Astrocyte of the spinal cord (primary cell): ENCODE measurements at places on chromosomes 3 and 15.
A peak's percentile ranks its signal among the peaks of the same experiment; 100 is the strongest.

DNA sequence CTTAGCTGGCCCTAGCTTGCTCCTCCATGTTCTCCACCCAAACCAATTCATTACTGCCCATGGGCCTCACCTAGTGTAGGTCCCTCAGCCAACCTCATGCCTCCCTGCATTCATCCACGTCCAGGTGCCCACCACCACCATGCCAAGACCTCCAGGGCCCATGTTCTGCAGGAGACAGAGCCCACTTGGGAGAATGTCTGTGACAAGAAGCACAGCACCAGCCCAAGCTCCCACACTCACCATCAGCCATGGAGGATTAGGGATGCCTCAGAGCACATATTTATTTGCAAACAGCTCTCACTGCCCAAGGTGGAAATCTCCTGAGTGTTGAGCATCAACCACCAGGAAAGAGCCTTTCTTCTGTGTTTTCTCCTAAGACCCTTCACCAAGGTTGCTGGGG, 43.4 kb upstream of the ACAN start:
- no peak for DNase-seq

DNA sequence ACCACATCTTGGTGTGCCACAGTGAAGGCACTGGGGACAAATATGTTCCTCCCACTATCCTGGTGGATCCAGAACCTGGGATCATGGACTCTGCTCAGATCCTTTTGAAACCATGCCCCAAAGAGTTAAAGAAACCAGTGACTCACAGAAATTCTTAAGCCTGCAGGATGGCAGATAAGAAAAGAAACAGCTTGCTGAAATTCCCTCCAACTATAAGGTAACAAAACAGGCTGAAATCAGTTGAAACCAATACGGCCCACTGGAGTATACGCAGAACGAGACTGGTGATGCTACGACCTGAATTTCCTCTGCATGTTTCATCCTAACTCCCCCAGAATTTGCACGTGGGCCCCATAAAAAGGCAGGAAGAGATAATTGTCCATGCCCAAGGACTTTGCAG, 209.6 kb downstream of the TJP1 start:
- peak; percentile 71 for DNase-seq

GRCh38 chr3:16467393-16467792, 46.1 kb downstream of the RFTN1 start:
- no peak for DNase-seq

DNA sequence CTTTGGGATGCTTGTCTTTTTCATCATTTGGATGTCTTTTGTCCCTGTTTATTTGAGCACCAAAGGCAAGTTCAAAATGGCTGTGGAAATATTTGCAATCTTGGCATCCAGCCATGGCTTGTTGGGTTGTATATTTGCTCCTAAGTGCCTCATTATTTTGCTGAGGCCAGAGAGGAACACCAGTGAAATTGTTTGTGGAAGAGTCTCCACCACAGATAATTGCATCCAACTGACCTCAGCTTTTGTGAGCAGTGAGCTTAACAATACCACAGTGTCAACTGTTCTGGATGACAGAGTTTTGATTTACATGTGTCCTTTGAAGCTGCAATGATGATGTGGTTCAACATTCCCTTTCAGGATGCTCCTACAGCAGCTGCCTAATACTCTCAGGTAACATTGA, 83.0 kb upstream of the KCNAB1 start:
- DNase-seq: no peak

- DNase-seq: no peak
These were observed 68.7 kb downstream of the CGNL1 start for GRCh38 chr15:57444877-57445513.

DNA sequence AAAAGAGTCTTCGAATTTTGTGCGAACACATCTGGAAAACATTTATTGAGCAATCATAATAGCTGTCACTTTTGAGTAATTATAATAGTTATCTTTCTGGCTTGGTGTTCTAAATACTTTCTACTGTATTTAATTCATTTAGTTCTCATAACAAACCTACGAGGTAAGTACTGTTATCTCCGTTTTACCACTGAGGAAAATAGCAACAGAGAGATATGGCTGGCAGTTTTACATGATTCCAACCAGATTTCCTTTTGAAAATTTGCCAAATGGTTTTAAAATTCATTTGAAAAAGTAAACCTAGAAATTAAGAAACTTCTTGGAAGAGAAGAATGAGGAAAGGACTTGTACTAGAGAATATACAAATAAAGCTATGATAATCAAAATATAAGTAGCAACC, 37.3 kb upstream of the MGA start:
- no peak for DNase-seq

GRCh38 chr15:42193383-42193782, 14.7 kb downstream of the VPS39 start:
- no peak for DNase-seq

- peak; percentile 61 for DNase-seq
These were observed 64.7 kb downstream of the BFSP2 start for GRCh38 chr3:133464573-133464972.

- DNase-seq: no peak
These were observed 53.2 kb downstream of the CHL1 start for GRCh38 chr3:249587-250262.

DNA sequence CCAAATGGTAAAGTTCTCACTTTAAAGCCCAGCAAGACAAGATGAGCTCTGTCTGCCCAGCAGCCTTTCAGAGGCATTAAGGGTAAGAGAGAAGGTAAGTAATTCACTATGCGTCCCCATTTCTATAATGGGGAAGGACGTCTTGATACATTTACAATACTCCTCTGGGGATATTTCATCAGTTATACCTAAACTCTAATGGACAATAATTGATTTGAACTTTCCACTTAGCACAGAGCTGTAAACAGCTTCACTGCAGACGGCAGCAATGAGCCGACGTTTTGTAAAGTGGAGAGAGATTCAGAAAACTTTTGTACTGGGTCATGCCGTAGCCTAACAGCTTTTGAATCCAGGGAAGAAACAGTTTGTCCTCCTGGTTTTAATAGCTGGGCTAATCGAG, 127.4 kb downstream of the TIGIT start:
- DNase-seq: no peak

GRCh38 chr15:98883478-98883877, 124.1 kb downstream of the PGPEP1L start:
- DNase-seq: no peak

GRCh38 chr3:105368566-105369499, 2.1 kb downstream of the ALCAM start:
- DNase-seq: peak; percentile 69

DNA sequence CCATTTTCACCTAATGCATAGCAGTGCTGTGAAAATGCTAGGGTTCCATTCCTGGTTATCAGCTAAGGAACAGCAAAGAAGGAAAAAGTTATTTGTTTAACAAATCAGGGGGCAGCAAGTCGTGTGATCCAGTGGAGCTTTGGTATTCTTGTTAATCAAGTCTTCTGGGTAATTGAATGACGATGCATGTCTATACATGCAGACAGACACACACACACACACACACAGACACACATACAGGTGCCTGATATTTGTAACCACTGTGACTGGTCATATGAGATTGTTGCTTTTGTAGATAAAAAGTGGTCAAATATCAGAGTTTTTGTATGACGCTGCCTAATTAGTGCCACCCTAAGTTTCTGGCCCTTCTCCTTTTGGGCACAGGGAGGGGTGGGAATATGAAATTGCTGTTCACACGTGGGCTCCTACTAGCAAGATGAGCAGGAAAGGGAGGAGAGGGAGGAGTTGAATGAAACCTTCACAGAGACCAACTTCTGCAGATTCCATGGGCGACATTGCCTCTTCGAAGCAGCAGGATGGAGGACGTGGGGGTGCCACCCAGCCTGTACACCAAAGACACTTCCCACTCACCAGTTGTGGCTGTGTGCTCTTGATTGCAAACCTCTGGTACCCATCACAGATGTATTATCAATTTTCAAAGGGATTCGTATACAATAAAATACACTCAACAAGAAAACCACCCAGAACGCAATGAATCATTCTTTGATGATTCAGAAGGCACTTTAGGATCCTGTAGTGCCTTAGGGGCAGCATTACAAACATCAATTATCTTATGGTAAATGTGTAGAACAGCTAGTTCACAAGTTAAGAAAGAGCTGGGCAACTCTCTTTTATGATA, 281.9 kb upstream of the ICE2 start:
- DNase-seq: peak; percentile 65

DNA sequence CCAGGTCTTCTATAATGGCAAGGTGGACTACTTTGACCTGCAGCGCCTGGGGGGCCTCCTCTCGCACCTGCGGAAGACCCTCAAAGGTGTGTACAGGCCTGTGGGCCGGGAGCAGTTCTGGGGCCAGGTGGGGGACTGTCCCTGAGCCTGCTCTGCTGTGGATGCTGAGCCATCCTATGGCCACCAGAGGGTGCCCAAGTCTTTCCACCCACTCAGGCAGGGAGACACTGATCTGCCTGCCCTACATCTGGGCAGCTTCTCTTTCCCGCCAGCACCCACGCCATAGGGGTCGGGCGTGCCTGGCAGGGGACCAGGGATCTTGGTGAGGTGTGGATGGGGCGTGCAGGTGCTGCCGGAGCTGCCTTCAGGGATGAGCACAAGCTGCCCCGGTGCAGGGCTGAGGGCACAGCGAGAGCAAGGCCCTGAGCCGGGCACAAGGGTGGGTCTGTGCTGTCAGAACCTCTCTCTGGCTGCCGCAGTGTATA, 14.1 kb downstream of the RNF123 start:
- DNase-seq: peak; percentile 53

GRCh38 chr15:33624439-33624838, 313.7 kb downstream of the RYR3 start:
- no peak for DNase-seq

DNA sequence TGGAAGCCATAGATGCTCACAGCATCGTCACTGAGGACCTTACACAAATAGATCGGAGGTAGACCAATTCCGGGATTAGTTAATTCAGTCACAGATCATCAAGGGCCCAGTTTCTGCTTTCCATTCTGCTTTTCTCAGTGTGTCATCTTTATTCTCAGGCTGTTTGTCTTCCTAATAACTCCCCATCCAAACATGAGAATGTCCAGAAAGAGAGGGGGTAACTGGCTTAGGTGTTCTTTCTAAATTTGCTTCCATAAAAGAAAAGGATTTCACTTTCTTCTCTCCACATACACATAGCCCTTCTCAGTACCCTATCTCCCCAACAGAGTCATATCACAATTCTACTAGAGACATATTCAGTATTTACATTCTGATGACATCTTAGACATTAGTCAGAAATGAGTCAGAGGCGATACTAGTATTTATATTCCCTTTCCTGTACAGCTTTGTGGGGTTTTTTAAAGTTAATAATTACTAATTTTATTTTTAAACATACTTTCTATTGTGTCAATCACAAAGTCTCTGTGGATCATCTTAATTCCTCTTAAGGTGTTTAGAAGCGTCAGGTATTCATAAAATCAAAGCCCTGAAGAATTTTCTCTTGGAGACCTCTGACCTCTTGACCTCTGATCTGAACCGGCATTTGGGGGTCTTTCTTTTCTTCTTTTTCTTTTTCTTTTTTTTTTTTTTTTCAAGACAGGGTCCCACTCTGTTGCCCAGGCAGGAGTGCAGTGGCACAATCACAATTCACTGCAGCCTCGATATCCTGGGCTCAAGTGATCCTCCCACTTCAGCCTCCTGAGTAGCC, 24.3 kb upstream of the IL12A start:
- DNase-seq: peak; percentile 72

- no peak for DNase-seq
These were observed 25.7 kb upstream of the ULK4 start for GRCh38 chr3:41987627-41988026.

- no peak for DNase-seq
These were observed at the start of gene GPR171 for GRCh38 chr3:151203051-151203420. TSS of gene GPR171 (minus strand) at chr3:151203216. CDS start at chr3:151199386, 3,830 bp downstream.

DNA sequence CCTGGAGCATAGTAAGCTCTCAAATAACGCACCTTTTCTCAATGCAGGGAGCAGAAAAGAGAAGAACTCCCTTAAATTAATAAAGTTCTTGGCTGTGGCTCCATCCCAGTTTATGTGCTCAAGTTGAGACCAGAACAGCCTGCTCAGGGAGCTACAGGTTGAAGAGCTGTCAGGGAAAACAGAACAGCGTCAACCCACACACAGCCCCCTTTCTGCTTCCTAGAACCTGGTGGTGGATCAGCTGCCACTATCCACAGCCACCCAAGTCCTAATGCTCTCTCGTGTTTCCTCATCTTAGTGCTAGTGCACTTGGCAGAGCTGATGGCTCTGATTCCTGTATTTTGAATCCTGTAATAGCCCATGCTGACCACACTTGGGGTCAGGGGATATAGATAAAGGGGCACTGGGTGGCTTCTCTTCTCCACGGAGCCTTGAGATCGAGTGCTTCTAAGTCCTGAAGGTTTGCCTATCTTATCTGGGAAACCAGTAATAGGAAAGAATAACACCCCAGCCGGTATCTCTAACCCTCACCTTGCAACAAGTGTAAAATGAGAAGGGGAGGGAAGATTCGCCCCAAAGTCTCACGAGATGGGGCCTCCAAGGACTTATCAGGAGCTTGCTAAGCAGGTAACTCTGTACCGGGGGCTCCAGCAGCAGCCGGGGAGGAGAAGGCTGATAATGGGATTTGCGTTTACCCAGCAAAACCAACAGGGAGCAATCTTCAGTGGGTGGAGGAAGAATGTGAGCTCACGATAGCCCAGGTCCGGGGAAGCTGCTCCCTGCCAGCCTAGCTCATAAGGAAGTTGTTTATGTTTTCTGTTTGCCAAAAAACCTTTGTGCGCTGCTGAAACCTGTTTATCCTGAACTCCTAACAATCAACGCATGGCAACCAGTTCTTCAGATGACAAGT, 136.2 kb upstream of the ICE2 start:
- no peak for DNase-seq

DNA sequence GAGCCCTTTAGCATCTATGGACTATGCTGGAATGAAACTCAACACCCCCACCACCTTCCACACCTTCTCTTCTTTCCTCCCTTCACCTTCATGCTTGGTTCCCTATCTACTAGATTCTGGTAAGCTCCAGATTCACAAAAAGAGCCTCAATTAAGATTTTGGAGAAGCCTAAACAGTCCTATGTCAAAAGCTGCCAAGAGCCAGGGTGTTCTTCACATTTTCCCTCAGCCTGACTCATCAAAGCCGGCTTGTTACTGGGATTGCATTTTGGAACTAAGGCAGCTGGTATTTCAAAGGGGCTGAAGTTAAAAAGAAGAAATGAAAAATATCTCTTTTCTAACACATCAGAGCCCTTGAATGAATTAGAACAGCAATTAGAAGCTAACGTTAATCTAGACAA, 247.7 kb downstream of the MYRIP start:
- DNase-seq: no peak

DNA sequence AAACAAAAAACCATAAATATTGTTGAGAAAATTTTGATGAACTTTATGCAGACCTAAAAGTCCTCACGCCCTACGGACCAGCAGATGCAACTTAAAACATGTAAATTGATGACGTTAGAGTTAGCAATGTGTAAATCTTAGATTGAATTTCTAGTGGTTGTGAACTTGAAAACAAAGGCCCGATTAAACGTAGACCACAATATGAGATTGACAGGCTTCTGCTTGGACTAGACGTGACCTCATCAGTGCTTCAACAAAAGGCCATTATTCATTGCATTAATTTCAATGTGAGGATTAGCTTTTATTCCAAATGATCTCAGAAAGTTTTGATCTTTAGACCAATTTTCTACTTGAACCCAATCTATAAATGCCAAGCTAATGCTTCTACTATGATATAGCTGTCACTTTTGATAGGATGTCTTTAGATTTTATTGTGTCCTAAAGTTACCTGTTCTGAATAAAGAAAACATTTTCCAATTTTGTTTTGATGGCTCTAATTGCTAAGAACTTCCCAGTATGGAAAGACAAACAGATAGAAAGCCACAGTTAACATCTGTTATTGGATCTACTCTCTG, 55.4 kb upstream of the SPPL2A start:
- DNase-seq: no peak

GRCh38 chr3:9339761-9340471, 22.9 kb upstream of the THUMPD3 start:
- no peak for DNase-seq

- no peak for DNase-seq
These were observed 6.4 kb downstream of the SNX4 start for GRCh38 chr3:125513490-125514115.
